GM23338 (cell line): ENCODE measurements at places on chromosomes 3 and 15. TPM values are rescaled to one million over a fixed set of nuclear protein-coding genes. Genes with fewer than 3 reads are reported as not detected.

Gene TMCO5A
- polyA plus RNA-seq = not detected in 2 replicates

Gene GOLGA8R
- polyA plus RNA-seq = 0.27 TPM in 1 of 2 replicates, not detected in the other

Gene ANXA2
- polyA plus RNA-seq = 207 and 225 TPM in 2 replicates

Gene CHST2
- polyA plus RNA-seq = 4.1 and 4.3 TPM in 2 replicates

Gene VILL
- polyA plus RNA-seq = 2.7 and 3.4 TPM in 2 replicates

Gene KLHL40
- polyA plus RNA-seq = not detected in 2 replicates

- H3K27me3 ChIP-seq = peaks cover 17% of the 10 kb centered on the region
- no peaks in the 10 kb centered on the region for H3K36me3 ChIP-seq
- H3K27ac ChIP-seq = no peak overlapping the region; the same call in 1 of the 2 replicates
- H3K4me3 ChIP-seq = peak overlapping the region; percentile 64
- H3K4me1 ChIP-seq = peaks cover 13% of the 10 kb centered on the region
Observed at GRCh38 chr3:12553921-12554391, 2.9 kb upstream of the MKRN2 start.

DNA sequence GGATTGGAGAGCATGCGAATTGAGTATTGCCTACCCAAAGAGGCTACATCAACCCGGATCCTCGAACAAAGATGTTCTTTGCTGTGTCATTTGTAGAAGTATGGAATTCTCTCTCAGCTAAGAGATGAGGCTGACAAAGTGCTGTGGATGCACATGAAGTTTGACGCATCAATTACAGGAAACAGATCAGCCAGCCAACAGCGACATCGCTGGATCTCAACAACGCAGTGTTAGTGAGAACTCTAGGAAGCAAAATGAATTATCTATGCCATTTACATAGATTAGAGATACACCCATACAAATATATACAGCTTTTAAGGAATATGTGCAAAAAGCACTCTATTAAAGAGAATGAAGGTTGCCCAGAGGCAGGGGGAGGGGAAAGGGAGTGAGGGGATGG lies 160.6 kb upstream of the RGMA start:
- H3K27ac ChIP-seq = no peak overlapping the region
- H3K4me1 ChIP-seq = peaks cover 9% of the 10 kb centered on the region
- no peak overlapping the region for H3K4me3 ChIP-seq
- DNase-seq = no peak
- no peaks in the 10 kb centered on the region; the same call in 1 of the 2 replicates for H3K36me3 ChIP-seq

- H3K27ac ChIP-seq = no peak overlapping the region
- H3K4me1 ChIP-seq = 0 out of 2 replicates have a peak, but pooled peaks cover 5% of the 10 kb centered on the region
- no peak overlapping the region for H3K4me3 ChIP-seq
- DNase-seq = no peak
- H3K36me3 ChIP-seq = no peaks in the 10 kb centered on the region
Observed at GRCh38 chr3:7205535-7205934, 344.6 kb downstream of the GRM7 start.

- no peak overlapping the region for H3K27ac ChIP-seq
- no peaks in the 10 kb centered on the region for H3K27me3 ChIP-seq
- H3K36me3 ChIP-seq = 0 out of 2 replicates have a peak, but pooled peaks cover 4% of the 10 kb centered on the region
- no peak for DNase-seq
- no peak overlapping the region for H3K4me3 ChIP-seq
- H3K4me1 ChIP-seq = no peaks in the 10 kb centered on the region
Observed at GRCh38 chr3:151166161-151166560, 36.9 kb downstream of the GPR171 start.

- no peak overlapping the region for H3K27ac ChIP-seq
- H3K27me3 ChIP-seq = no peaks in the 10 kb centered on the region
- peak; percentile 35 for DNase-seq
- no peaks in the 10 kb centered on the region for H3K36me3 ChIP-seq
Observed at GRCh38 chr15:63800739-63801138, 33.0 kb downstream of the HERC1 start.

DNA sequence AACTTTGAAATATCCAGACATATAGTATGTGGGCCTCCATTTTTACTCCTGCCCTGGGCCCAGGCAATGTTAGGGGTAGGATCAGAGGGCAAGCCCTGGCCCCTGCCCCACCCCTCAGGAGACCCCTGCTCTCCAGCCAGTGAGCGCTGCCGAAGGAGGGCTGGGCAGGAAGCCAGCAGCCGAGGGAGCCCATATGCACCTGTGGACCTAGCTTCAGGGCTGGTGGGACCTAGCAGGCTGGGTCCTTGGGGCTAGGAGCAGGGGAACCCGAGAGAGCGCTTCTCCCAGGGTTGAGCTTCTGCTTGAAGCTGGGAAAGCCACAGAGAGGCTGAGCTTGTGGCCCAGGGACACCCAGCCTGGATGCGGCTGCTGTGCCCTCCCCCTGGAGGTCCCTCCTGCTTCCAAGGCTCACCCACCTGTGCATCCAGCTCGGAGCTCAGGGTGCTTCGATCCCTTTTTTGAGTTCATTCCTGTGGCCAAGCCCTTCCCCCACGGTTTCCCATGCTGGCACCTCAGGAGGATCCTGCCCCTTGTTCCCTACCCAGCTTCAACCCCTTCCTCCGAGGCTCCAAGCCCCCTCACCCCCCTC lies 21.0 kb upstream of the CYP11A1 start:
- H3K4me1 ChIP-seq = no peaks in the 10 kb centered on the region; the same call in 1 of the 2 replicates
- H3K27me3 ChIP-seq = no peaks in the 10 kb centered on the region
- no peak overlapping the region for H3K27ac ChIP-seq
- no peak for DNase-seq

- no peak overlapping the region for H3K4me3 ChIP-seq
- peaks cover 38% of the 10 kb centered on the region for H3K4me1 ChIP-seq
- DNase-seq = no peak
- H3K27me3 ChIP-seq = no peaks in the 10 kb centered on the region
Observed at GRCh38 chr3:167691366-167691765, 37.6 kb upstream of the WDR49 start.

DNA sequence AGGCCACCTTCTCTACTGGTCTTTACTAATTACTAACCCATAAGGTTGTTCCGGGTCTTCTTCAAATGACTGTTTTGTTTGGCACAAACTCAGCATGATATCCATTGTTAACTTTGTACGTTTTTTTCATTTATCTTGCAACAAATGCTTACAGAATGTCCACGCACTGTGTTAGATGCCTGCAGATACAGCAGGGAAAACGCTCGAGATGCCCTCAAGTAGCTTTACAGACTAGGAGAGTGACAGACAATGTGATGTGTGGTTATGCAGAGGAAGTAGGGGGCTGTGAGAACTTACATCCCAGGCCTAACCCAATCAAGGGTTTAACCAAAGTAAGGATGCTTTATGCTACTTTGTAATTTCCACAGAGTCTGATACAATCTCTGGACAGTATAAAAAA lies 949 bp upstream of the RFC4 start:
- H3K27me3 ChIP-seq = no peaks in the 10 kb centered on the region
- H3K4me1 ChIP-seq = peaks cover 14% of the 10 kb centered on the region; the same call in 1 of the 2 replicates
- H3K36me3 ChIP-seq = peaks cover 23% of the 10 kb centered on the region; the same call in 1 of the 2 replicates
- H3K4me3 ChIP-seq = peak overlapping the region; percentile 89

- no peaks in the 10 kb centered on the region for H3K27me3 ChIP-seq
- H3K4me1 ChIP-seq = peaks cover 27% of the 10 kb centered on the region
- no peak overlapping the region for H3K27ac ChIP-seq
- H3K4me3 ChIP-seq = no peak overlapping the region
- DNase-seq = peak; percentile 43
Observed at GRCh38 chr15:60328852-60329443, 68.8 kb downstream of the ANXA2 start.

GRCh38 chr15:43292375-43293078 lies 25.8 kb upstream of the TGM5 start:
- H3K4me1 ChIP-seq = peaks cover 8% of the 10 kb centered on the region
- peak overlapping the region; percentile 45; the same call in 1 of the 2 replicates for H3K4me3 ChIP-seq
- H3K27me3 ChIP-seq = no peaks in the 10 kb centered on the region
- no peak overlapping the region for H3K27ac ChIP-seq
- DNase-seq = no peak
- H3K36me3 ChIP-seq = no peaks in the 10 kb centered on the region

- H3K4me3 ChIP-seq = no peak overlapping the region
- no peak overlapping the region for H3K27ac ChIP-seq
- no peak for DNase-seq
- no peaks in the 10 kb centered on the region for H3K27me3 ChIP-seq
- H3K36me3 ChIP-seq = no peaks in the 10 kb centered on the region
Observed at GRCh38 chr3:126758882-126759281, 54.8 kb downstream of the CHCHD6 start.

DNA sequence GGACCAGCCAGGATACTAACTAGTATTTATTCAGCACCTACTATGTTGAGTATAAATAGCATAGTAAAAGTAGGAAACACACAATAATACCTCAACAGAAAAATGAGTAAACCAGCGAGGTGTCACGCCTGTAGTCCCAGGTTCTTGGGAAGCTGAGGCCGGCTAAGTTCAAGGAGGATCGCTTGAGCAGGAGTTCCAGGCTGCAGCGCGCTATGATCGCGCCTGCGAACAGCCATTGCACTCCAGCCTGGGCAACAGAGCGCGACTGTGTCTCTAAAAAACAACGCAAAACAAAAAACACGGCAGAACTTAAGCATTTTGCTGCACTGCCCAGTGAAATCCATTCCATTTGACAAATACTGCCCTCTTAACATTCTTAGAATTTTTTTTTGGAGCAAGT lies 1.3 kb upstream of the DENND6A start:
- H3K4me3 ChIP-seq = no peak overlapping the region
- no peaks in the 10 kb centered on the region for H3K36me3 ChIP-seq
- DNase-seq = no peak
- no peaks in the 10 kb centered on the region for H3K27me3 ChIP-seq
